Naive thymus-derived CD4-positive, alpha-beta T cell (primary cell): ENCODE measurements at places on chromosomes 7 and 10. TPM values are rescaled to one million over a fixed set of nuclear protein-coding genes. Genes with fewer than 3 reads are reported as not detected.

Gene AQP1
- not detected for polyA plus RNA-seq

GRCh38 chr7:36305226-36305625 is 84.4 kb upstream of the ANLN start:
- no peaks in the 10 kb centered on the region for H3K4me1 ChIP-seq
- H3K36me3 ChIP-seq: no peaks in the 10 kb centered on the region
- no peak overlapping the region for H3K27ac ChIP-seq
- H3K27me3 ChIP-seq: no peaks in the 10 kb centered on the region

Gene TLX1
- not detected for polyA plus RNA-seq

Gene SPDYE6
- 0.14 TPM for polyA plus RNA-seq

Gene SLC29A3
- polyA plus RNA-seq: 4.8 TPM
